ENCODE measurements at places on chromosomes 3 and 15.

GRCh38 chr15:90774731-90775514 lies 57.8 kb downstream of the BLM start:
- H3K27me3 ChIP-seq, result no peaks in the 10 kb centered on the region
- H3K36me3 ChIP-seq, result peaks cover 32% of the 10 kb centered on the region
- H3K4me3 ChIP-seq, result no peak overlapping the region
- H3K27ac ChIP-seq, result no peak overlapping the region

GRCh38 chr15:88989578-88989977 lies 76.4 kb upstream of the MFGE8 start:
- no peaks in the 10 kb centered on the region for H3K27me3 ChIP-seq
- no peak overlapping the region for H3K4me3 ChIP-seq
- no peaks in the 10 kb centered on the region for H3K36me3 ChIP-seq
- DNase-seq, result no peak

GRCh38 chr15:81516461-81516860 lies 142.4 kb upstream of the TMC3 start:
- H3K27ac ChIP-seq, result no peak overlapping the region
- no peaks in the 10 kb centered on the region for H3K4me1 ChIP-seq
- no peaks in the 10 kb centered on the region for H3K36me3 ChIP-seq
- H3K27me3 ChIP-seq, result peaks cover 3% of the 10 kb centered on the region
- DNase-seq, result no peak

DNA sequence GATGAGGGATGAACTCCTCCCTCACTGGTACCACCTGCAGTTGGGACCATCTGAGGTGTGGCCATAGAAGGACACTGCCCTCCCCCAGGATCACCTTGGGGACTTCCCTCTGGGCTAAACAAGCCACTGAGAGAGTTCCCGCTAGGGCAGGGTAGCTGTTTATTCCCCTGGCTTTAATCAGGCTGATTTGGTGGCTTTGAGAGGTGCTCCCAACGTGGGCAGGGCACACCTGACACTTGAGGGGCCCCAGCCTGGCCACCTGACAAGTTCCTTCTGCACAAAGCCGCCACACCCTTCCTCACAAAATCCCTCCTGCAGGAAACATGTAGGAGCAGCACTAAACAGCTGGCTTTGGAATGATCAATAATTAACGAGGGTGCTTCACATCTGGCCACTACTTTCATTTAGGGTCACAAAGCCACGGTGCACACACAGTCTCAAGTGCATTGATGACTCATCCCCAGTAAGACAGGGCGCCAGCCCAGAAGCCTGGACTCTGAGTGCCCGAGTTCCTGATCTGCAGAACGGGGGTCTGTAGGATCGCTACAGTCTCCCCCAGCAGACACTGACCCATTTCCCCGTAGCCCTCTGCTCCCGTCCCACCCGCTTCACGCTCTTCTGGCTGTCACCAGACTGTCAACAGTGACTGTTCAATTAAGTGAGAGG lies 75.1 kb downstream of the ATP10A start:
- H3K4me1 ChIP-seq, result peaks cover 61% of the 10 kb centered on the region
- H3K4me3 ChIP-seq, result no peak overlapping the region
- no peak overlapping the region for H3K27ac ChIP-seq
- H3K36me3 ChIP-seq, result peaks cover 7% of the 10 kb centered on the region

DNA sequence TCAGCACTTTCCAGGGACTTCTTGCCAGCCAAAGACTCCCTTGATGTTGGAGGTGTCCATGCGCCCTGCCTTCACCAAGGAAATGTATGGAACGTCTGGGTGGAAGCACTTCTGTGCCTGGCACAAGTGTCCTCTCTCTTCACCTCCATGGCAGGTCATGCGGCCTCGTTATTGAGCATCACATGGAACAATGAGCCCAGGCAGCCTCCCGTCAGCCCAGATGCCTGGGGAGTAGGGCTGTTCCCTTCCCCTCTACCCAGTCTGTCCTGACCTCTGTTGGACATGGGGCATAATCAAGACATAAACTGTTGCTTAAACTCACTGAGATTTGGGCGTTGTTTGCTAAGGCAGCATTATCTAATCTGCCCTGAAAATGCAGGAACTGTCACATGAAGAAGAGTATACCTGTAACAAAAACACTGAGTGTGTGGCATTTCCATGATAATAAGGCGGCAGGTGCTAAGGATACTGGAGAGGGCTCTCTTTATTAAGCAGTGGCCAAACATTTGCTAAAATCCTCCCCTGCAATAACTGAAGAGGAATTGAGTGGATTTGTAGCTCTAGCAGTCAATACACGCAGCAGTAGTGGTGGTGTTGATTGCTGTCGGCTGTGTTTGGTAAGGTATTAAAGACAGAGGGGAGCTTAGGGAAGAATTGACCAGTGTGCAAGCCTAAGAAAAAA lies 338.2 kb upstream of the ATP10A start:
- H3K27ac ChIP-seq, result no peak overlapping the region
- H3K4me3 ChIP-seq, result no peak overlapping the region
- no peaks in the 10 kb centered on the region for H3K4me1 ChIP-seq
- peaks cover 7% of the 10 kb centered on the region for H3K27me3 ChIP-seq

DNA sequence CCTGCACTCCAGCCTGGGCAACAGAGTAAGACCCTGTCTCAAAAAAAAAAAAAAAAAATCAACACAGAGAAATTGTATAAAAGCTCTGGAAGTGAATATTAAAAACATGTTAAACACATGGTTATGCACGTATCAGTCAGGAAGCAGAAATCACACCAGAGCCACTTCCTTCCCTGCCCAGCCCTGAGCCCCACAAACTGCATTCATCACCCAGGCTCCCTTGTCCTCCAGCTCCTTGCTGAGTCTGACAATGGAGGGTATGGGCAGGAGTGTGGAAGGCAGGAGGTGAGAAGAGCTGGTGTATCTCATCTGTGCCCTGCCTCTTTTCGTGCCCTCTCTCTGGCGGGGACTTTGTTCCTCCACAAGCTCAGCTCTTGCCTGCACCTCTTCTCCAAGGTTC lies 12.1 kb upstream of the LOXL1 start:
- H3K27ac ChIP-seq, result peak overlapping the region; percentile 11
- H3K4me1 ChIP-seq, result peaks cover 10% of the 10 kb centered on the region
- DNase-seq, result no peak
- no peaks in the 10 kb centered on the region for H3K27me3 ChIP-seq

- H3K4me1 ChIP-seq, result no peaks in the 10 kb centered on the region
- no peaks in the 10 kb centered on the region for H3K27me3 ChIP-seq
- no peak overlapping the region for H3K27ac ChIP-seq
- no peak overlapping the region for H3K4me3 ChIP-seq
- H3K36me3 ChIP-seq, result no peaks in the 10 kb centered on the region
Measured at GRCh38 chr3:82208002-82208710, 446.7 kb upstream of the GBE1 start.

Measured in activated naive CD8-positive, alpha-beta T cell treated with anti-CD3 and anti-CD28 coated beads for 36 hours (primary cell).